ENCODE measurements at places on chromosomes 6 and 20.
A peak's percentile ranks its signal among the peaks of the same experiment; 100 is the strongest.

GRCh38 chr20:25223179-25223661, 24.7 kb upstream of the PYGB start:
- H3K27me3 ChIP-seq = no peaks in the 10 kb centered on the region
- peaks cover 1% of the 10 kb centered on the region for H3K4me1 ChIP-seq
- no peak for DNase-seq
- no peak overlapping the region for H3K27ac ChIP-seq
- peaks cover 5% of the 10 kb centered on the region for H3K36me3 ChIP-seq

- H3K4me1 ChIP-seq = no peaks in the 10 kb centered on the region
- H3K36me3 ChIP-seq = no peaks in the 10 kb centered on the region
- H3K4me3 ChIP-seq = no peak overlapping the region
- H3K27me3 ChIP-seq = no peaks in the 10 kb centered on the region
- H3K27ac ChIP-seq = no peak overlapping the region
Observed at GRCh38 chr6:118252474-118252873, 295.6 kb upstream of the PLN start.

GRCh38 chr20:62795023-62795761, 1.1 kb upstream of the MRGBP start:
- no peaks in the 10 kb centered on the region for H3K27me3 ChIP-seq
- H3K36me3 ChIP-seq = peaks cover 40% of the 10 kb centered on the region
- H3K27ac ChIP-seq = peak overlapping the region; percentile 97
- peak; percentile 53 for DNase-seq
- H3K4me3 ChIP-seq = peak overlapping the region; percentile 90

DNA sequence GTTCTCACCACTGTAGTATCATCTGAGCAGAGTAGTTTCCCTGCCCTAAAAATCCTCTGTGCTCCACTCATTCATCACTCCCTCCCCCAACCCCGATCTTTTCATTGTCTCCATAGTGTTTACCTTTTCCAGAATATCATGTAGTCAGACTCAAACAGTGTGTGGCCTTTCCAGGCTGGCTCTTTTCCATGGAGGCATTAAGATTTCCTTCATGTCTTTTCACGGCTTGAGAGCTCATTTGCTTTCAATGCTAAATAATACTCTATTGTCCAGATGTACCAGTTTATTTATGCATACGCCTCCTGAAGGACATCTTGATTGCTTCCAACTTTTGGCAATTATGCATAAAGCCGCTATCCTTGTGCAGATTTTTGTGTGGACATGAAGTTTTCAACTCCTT, 235.8 kb downstream of the PHACTR1 start:
- no peaks in the 10 kb centered on the region for H3K36me3 ChIP-seq
- DNase-seq = no peak
- no peak overlapping the region for H3K27ac ChIP-seq
- peaks cover 12% of the 10 kb centered on the region for H3K4me1 ChIP-seq
- peaks cover 42% of the 10 kb centered on the region for H3K27me3 ChIP-seq

- no peaks in the 10 kb centered on the region for H3K4me1 ChIP-seq
- no peaks in the 10 kb centered on the region for H3K27me3 ChIP-seq
- H3K4me3 ChIP-seq = no peak overlapping the region
- no peak overlapping the region for H3K27ac ChIP-seq
- H3K36me3 ChIP-seq = peaks cover 12% of the 10 kb centered on the region
Observed at GRCh38 chr20:21241406-21241805, 61.7 kb upstream of the XRN2 start.

DNA sequence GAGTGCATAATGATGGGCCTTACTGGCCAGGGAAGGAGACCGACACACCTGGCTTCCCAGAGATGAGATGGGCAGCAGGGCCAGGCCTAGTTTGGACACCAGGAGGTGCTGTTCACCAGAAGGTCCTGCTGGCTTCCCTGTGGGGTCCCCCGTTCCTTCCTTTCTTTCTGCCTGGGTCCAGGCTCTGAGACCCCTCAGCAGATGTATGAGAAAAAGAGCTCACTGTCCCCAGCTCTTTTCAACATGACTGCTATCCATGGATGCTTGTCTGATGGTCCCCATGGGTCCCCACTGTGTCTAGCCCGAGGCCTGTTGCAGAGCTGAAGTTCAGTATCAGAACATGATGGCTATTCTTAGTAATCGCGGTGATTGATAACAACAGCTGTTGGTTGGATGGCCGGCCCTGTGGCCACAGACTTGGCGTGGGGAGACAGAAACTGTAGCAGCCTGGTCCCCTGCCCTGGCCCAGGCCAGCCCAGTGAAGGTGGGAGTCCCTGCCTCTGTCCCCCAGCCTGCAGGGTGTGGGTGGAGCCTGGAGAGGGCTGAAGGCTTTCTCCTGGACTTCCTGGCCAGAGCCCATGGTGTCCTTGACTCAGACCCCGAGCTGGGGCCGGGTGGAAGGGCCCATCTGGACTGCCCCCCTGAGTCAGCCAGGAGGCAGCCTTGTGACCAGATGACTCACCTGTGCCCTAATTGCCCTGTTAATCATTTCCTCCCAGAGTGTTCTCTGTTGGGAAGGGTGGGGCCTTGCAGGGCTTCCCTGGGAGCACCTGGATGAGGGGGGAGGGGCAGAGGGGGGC, 9.9 kb upstream of the BAK1 start:
- DNase-seq = peak; percentile 41
- no peaks in the 10 kb centered on the region for H3K36me3 ChIP-seq
- H3K27me3 ChIP-seq = no peaks in the 10 kb centered on the region
- peaks cover 28% of the 10 kb centered on the region for H3K4me1 ChIP-seq
- no peak overlapping the region for H3K4me3 ChIP-seq

GRCh38 chr6:32195902-32196681, 3.6 kb upstream of the GPSM3 start:
- peak; percentile 38 for DNase-seq
- H3K4me3 ChIP-seq = peak overlapping the region; percentile 97
- H3K4me1 ChIP-seq = peaks cover 44% of the 10 kb centered on the region
- peak overlapping the region; percentile 99 for H3K27ac ChIP-seq
- no peaks in the 10 kb centered on the region for H3K27me3 ChIP-seq

DNA sequence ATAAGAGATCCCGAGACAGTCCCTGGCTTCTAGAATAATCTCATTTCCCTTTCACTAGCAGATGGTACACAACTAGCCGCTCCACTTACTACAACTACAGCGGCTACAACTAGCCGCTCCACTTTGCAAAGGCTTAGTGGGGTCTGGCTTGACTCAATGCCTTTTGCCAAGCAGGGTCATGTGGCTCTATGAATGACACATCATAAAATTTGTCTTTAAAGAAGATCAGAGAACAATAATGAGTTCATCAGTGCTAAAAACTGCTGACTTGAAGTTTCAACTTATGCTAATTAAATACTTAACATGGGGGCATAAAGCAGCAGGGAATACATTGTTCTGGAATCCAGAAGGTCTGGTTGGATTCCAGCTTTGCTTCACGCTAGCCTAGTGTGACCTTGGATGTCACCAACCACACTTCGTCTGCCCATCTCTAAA, 2.0 kb upstream of the MICAL1 start:
- H3K4me3 ChIP-seq = peak overlapping the region; percentile 2
- H3K4me1 ChIP-seq = peaks cover 32% of the 10 kb centered on the region

Measured in effector memory CD8-positive, alpha-beta T cell (primary cell).